ENCODE measurements at places on chromosomes 6 and 20. TPM values are rescaled to one million over a fixed set of nuclear protein-coding genes. Genes with fewer than 3 reads are reported as not detected.

SCUBE3 gene
- 1.2 TPM for total RNA-seq

TNF gene
- 13.9 TPM for total RNA-seq

GMPR gene
- 1.2 TPM for total RNA-seq

TP53INP2 gene
- 3.3 TPM for total RNA-seq

IDH3B gene
- total RNA-seq, result 99.3 TPM

TAF4 gene
- 8.9 TPM for total RNA-seq

RNF39 gene
- total RNA-seq, result not detected

PTCHD4 gene
- total RNA-seq, result 0.07 TPM

ATG5 gene
- 25.5 TPM for total RNA-seq

KIF25 gene
- total RNA-seq, result not detected

RGS17 gene
- total RNA-seq, result 8.0 TPM

MLN gene
- total RNA-seq, result not detected

NXT1 gene
- 47.0 TPM for total RNA-seq

GHRH gene
- total RNA-seq, result not detected

PDYN gene
- total RNA-seq, result not detected

BNIP5 gene
- total RNA-seq, result not detected

LY6G5C gene
- total RNA-seq, result 1.1 TPM

BMP2 gene
- 54.9 TPM for total RNA-seq

LAMP5 gene
- 0.51 TPM for total RNA-seq

CALHM6 gene
- 0.35 TPM for total RNA-seq

JAG1 gene
- total RNA-seq, result 26.3 TPM

DDO gene
- total RNA-seq, result 0.07 TPM

IYD gene
- total RNA-seq, result not detected

VGLL2 gene
- total RNA-seq, result not detected

METTL24 gene
- 0.69 TPM for total RNA-seq

POLR3F gene
- total RNA-seq, result 6.8 TPM

SLC26A8 gene
- total RNA-seq, result 1.4 TPM

TMC2 gene
- total RNA-seq, result not detected

ADTRP gene
- 0.12 TPM for total RNA-seq

KCNK16 gene
- not detected for total RNA-seq

SIRPG gene
- total RNA-seq, result not detected

DOK5 gene
- 1.9 TPM for total RNA-seq

PPP1R14C gene
- 26.3 TPM for total RNA-seq

CLPSL2 gene
- not detected for total RNA-seq
